Right atrium auricular region (tissue), 2 donors: ENCODE measurements at places on chromosomes 12 and 14. TPM values are rescaled to one million over a fixed set of nuclear protein-coding genes. Genes with fewer than 3 reads are reported as not detected.

Gene TMEM233
- total RNA-seq = 0.11 TPM

Gene CIT
- 1.2 TPM for total RNA-seq

Gene DHRS2
- not detected for total RNA-seq

DNA sequence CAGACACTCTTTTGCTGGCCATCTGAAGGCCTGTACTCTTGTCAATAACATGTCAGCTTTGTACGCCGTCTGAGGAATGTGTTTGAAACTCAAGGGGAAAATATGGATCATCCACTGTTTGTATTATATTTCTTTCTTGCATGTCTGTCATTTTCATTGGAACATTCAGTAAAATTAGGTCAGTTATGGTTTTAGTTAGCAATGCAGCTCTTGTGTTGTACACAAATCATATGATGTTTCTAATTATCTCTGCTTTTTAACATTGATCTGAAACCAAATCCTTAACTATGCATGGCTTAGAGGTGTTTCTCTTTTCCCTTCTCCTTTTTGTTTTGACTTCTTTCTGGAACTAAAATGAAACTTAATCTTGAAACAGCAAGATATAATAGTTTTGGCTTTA is 333.6 kb upstream of the PRICKLE1 start:
- H3K27ac ChIP-seq = no peak overlapping the region
- H3K27me3 ChIP-seq = no peaks in the 10 kb centered on the region
- H3K4me3 ChIP-seq = no peak overlapping the region
- no peak for DNase-seq
- no peaks in the 10 kb centered on the region for H3K36me3 ChIP-seq

DNA sequence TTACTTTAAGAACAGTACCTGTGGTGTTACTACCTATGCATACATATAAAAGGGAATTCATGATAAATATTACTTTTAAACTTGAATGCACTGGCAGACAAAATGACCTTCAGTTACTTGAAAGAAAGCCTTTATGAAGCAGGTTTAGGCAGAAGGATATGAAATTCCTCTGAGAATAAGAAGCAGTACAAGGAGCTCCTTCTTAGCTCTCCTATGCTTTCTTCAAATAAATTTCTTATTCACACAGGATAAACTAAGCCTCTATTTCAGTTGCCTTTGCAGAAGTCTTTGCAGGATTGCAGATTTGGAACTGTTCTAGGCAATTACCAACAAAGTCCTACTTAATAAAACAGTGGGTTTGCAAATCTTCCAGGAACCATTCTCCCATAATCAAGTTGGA is 1.0 kb downstream of the EPYC start:
- no peaks in the 10 kb centered on the region for H3K27me3 ChIP-seq
- no peaks in the 10 kb centered on the region for H3K4me1 ChIP-seq
- H3K27ac ChIP-seq = no peak overlapping the region
- no peak for DNase-seq

DNA sequence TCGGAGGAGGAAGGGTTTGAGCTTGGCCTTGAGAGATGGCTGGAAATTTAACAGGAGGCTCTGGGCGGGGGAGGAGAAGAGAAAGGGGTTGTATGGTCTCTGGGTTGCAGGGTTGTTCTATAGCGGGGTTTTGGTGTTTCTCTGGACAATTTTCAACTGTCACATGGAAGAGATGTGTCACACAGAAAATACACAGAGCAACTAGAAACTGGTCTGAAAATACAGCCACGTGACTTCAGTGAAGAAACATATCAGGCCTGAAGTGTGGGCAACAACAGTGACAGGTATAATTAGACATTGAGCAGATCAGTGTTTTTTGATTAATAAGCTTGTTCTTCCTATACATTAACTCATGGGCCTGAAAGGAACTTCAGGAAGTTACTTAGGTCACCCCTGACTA is 205.3 kb upstream of the HMGA2 start:
- no peaks in the 10 kb centered on the region for H3K36me3 ChIP-seq
- no peak for DNase-seq
- no peaks in the 10 kb centered on the region for H3K27me3 ChIP-seq
- no peak overlapping the region for H3K4me3 ChIP-seq
- no peaks in the 10 kb centered on the region for H3K4me1 ChIP-seq
- no peak overlapping the region for H3K27ac ChIP-seq

DNA sequence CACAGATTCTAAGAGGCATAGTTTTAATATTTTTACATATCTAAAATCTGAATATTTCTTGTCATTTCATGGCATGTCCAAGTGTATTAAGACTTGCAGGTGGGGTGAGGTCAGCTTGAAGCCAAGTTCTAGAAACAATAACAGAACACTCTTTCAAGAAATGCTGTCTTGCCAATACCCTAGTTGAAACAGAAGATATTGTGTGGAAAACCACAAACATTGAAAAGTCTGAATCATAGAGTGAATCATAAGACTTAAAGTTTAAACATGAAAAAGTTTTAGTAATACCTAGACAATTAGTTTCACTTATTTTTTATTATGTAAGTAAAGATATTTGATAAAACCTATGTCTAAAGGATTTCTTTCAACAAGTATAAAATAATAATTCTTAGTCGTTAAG is 191.5 kb upstream of the CAND1 start:
- no peak for DNase-seq
- no peaks in the 10 kb centered on the region for H3K27me3 ChIP-seq

GRCh38 chr12:118059341-118060191 is 1.4 kb downstream of the WSB2 start:
- H3K4me1 ChIP-seq = peaks cover 68% of the 10 kb centered on the region
- H3K36me3 ChIP-seq = no peaks in the 10 kb centered on the region
- no peak for DNase-seq
- no peaks in the 10 kb centered on the region for H3K27me3 ChIP-seq

DNA sequence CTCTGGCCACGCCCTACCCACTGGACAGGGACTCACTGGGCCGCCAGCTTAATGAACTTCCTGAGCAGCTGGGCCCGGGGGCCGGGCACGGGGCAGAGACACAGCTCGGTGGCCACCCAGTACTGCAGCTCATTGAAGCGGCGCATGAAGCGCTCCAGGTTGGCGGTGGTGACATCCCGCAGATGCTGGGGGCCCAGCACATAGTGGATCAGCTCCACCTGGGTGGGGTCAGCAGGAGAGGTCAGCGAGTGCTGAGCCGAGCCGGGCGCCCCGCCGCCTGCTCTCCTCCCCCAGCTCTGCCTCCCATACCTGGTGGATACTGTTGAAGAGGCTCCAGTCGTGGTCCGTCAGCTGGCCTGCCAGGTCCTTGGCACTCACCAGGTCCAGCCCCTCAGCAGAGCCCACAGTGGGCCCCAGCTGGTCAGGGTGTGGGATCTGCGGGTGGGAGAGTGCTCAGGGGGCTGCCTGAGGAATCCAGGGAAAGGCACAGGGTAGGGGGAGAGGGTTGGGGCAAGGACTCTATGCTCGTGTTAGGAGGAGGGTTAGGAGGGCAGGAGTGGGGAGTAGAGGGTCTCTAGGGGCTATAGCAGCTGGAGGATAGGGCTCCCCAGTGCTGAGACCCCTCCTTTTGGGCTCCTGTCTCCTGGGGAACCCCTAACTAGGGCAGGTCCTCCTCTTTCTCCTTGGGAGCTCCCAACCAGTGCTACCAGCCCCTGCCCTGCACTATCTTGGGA is 15.5 kb upstream of the ENDOU start:
- H3K27me3 ChIP-seq = no peaks in the 10 kb centered on the region
- H3K4me3 ChIP-seq = no peak overlapping the region
- no peak for DNase-seq
- no peaks in the 10 kb centered on the region for H3K4me1 ChIP-seq

GRCh38 chr12:120314220-120314619 is 12.1 kb downstream of the SIRT4 start:
- DNase-seq = no peak
- no peaks in the 10 kb centered on the region for H3K27me3 ChIP-seq
- H3K4me3 ChIP-seq = no peak overlapping the region
- no peaks in the 10 kb centered on the region for H3K4me1 ChIP-seq
- no peaks in the 10 kb centered on the region for H3K36me3 ChIP-seq

GRCh38 chr14:50383618-50384225 is 13.0 kb downstream of the CDKL1 start:
- no peaks in the 10 kb centered on the region for H3K36me3 ChIP-seq
- H3K4me1 ChIP-seq = no peaks in the 10 kb centered on the region
- H3K4me3 ChIP-seq = no peak overlapping the region
- no peaks in the 10 kb centered on the region for H3K27me3 ChIP-seq
- H3K27ac ChIP-seq = no peak overlapping the region
